ENCODE measurements at places on chromosomes 6 and 20. TPM values are rescaled to one million over a fixed set of nuclear protein-coding genes. Genes with fewer than 3 reads are reported as not detected.

DNA sequence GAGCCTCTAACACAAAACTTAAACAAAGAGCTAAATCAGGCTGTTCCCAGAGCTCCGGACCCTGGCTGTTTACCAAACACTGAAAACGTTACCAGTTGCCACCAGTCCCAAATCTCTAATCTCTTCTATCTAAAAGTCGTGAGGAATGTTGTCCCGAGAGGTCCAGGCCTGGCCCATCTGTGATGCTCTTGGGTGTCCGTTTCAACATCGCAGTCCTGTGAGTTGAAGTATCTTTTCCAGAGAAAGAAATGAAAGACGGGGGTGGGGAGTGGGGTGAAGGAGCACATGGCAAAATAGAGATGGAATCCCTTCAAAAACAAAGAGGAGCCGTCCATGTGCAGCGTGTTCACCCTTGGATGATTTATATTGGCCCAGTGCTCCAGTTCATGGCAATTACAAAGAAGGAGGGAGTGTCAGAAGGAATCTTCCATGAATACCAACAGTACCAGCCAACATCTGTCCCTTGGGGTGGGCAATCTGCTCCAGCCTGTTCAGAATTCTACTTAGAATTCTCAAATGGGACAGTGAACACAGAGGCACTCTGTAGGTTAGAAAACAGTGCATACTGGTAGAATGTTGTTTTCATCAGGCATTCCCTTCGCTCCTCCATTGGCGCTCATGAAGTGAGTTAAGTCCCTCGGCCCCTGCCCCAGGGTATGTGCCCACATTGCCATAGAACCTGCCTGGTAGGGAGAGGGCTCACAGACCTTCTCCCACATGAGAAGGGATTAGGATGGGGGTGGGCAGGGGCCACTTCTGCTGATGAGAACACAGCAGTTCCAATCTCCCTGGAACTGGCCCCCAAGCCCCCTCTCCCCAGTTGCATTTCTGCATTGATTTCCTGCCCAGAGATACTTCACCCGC is 112.1 kb downstream of the LY86 start:
- peaks cover 19% of the 10 kb centered on the region for H3K4me1 ChIP-seq
- no peak overlapping the region for H3K4me3 ChIP-seq
- peaks cover 5% of the 10 kb centered on the region for H3K27me3 ChIP-seq
- no peak overlapping the region for H3K27ac ChIP-seq
- no peak for DNase-seq
- H3K36me3 ChIP-seq = no peaks in the 10 kb centered on the region

DNA sequence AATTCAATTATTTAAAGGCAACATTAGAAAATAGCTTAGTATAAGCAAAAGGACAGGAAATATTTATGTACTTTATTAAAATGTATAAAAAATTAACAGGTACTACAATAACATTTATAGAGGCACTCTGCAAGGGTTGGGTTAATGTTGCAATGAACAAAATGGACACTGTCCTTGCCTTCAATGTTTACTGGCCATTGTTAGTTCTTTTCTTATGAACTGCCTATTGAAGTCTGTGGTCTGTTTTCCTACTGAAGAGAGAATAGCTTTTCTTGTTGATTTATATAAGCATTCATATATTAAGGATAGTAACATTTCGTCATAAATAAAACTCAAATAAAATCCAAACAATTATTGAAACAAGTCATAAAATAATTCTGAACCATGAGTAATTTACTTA is 135.3 kb upstream of the BEND6 start:
- H3K36me3 ChIP-seq = no peaks in the 10 kb centered on the region
- DNase-seq = no peak
- H3K4me3 ChIP-seq = no peak overlapping the region
- H3K27ac ChIP-seq = no peak overlapping the region

- no peak overlapping the region for H3K27ac ChIP-seq
- H3K4me3 ChIP-seq = no peak overlapping the region
- peaks cover 5% of the 10 kb centered on the region for H3K4me1 ChIP-seq
- no peaks in the 10 kb centered on the region for H3K36me3 ChIP-seq
- H3K27me3 ChIP-seq = no peaks in the 10 kb centered on the region
Measured at GRCh38 chr20:36549628-36549941, 8.3 kb downstream of the MYL9 start.

DNA sequence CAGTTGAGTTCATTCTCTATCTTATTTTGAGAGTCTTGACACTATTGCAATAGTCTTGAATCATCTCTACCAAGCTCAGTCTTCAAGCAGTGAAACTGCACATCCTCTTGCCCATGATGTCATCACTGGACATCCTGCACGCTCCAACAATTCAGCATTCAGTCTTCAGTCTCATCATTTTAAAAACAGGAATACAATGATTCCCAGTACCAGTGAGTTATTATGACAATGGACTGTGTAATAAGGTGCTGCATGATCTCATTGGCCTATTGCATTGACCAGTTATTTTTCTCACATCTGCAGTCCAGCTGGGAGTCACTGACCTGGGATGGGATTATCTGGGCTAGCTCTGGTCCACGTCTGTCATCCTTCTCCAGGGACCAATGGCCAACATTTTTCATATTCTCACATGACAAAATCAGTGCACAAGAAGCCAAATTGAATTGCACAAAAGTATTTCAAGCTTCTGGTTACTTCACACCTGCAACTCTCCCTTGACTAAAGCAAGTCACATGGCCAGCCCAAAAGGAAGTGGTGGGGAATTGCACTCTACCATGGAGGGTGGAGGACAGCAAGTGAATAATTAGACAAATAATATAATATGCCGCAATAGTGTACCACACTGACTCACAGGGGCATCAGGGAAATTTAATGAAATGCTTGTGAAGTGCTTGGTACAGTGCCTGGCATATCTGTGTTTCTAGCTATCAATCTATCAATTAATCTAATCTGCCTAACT is 6.4 kb upstream of the CST2 start:
- H3K27me3 ChIP-seq = peaks cover 3% of the 10 kb centered on the region
- H3K4me1 ChIP-seq = peaks cover 8% of the 10 kb centered on the region
- no peaks in the 10 kb centered on the region for H3K36me3 ChIP-seq
- no peak overlapping the region for H3K4me3 ChIP-seq

DNA sequence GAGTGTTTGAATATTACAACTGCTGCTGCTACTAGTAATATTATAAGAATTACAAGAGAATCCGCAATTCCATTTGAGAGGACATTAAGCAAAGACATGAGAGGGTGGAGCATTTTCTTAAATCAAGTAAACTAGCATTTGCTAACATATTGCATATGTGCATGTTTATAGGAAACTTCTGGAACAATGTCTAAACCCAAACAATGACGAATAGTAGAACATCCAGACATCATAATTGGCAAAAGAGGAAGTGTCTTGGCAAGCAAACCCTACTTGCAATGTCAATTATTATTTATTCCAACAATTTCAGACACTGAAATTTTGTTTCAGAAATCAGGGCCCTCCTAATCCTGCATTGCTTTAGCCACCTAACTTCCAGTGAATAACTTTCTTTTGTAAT is 1155.3 kb upstream of the GJE1 start:
- H3K4me1 ChIP-seq = peaks cover 4% of the 10 kb centered on the region
- no peaks in the 10 kb centered on the region for H3K36me3 ChIP-seq
- no peak for DNase-seq
- H3K27ac ChIP-seq = no peak overlapping the region

DNA sequence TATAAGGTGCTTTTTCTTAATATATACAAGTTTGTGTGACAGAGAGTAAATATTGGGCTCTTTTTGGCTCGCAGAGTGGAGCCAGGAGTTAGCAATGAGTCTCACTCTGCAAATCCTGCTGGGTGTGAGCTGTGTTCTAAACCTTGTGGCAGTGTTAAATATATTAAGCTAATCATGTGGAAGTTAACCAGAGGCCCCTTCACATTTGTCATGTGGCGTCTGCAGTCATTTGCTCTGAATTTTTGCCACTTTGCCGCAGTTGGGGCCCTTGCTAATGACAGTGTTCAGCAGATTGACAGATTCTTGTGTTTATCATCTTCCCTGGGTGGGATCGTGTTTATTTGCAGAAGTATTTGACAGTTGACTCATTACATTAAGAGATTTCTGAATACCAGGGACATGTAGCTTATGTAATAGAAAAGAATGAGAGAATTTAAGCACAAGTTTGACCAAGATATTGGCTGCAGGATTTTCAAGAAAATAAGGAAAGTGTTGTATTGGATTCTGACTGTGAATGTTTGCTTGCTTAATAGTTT is 37.9 kb downstream of the SPATA2 start:
- H3K27me3 ChIP-seq = no peaks in the 10 kb centered on the region
- H3K36me3 ChIP-seq = peaks cover 3% of the 10 kb centered on the region
- no peak overlapping the region for H3K27ac ChIP-seq
- no peak for DNase-seq
- H3K4me1 ChIP-seq = no peaks in the 10 kb centered on the region

- no peaks in the 10 kb centered on the region for H3K27me3 ChIP-seq
- no peak for DNase-seq
- H3K4me3 ChIP-seq = no peak overlapping the region
- H3K36me3 ChIP-seq = peaks cover 18% of the 10 kb centered on the region
- H3K27ac ChIP-seq = no peak overlapping the region
Measured at GRCh38 chr6:152207915-152208714, 400.6 kb downstream of the ESR1 start.

- peaks cover 13% of the 10 kb centered on the region for H3K4me1 ChIP-seq
- no peaks in the 10 kb centered on the region for H3K36me3 ChIP-seq
- no peak for DNase-seq
- H3K27me3 ChIP-seq = no peaks in the 10 kb centered on the region
- no peak overlapping the region for H3K4me3 ChIP-seq
Measured at GRCh38 chr20:18739751-18740166, 73.8 kb upstream of the SCP2D1 start.

DNA sequence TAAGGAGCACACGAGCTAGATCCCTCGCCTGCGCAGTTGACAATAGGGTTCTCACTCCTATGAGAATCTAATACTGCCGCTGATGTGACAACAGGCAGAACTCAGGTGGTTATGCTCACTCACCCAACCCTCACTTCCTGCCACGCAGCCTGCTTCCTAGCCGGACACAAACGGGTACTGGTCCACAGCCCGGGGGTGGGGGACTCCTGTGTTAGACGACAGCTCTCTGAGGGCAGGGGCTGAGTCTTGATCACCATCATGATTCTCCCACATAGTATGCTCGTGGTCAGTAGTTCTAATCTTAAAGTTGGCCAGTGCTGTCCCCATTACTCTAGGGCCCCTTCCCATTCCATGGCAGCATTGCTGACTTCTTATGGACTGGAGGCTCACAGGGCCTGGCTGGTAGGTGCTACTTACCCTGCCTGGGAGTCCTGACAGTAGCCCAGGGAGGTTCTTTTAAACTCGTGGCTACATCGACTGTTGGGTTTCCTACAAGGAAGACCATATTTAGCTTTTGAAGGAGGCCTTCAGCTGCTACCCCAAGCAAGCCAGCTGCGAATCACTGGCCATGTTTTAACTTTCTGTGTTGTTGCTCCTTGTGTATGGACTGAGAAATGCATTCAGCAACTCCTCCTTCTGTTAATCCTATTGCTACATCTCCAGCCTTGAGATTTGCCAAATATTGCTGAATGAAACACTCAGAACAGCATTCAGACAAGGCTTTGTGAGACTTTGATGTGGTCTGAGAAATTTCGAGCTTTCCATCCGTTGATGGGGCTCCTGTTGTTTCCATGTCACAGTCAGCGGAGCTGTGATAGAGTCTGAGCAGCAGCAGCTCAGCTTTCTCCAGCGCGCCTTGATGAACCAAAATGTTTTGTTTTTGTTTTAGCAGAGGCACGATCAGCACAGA is 300.3 kb downstream of the NRN1 start:
- H3K4me1 ChIP-seq = no peaks in the 10 kb centered on the region
- no peak for DNase-seq
- H3K27me3 ChIP-seq = no peaks in the 10 kb centered on the region
- H3K27ac ChIP-seq = no peak overlapping the region

DNA sequence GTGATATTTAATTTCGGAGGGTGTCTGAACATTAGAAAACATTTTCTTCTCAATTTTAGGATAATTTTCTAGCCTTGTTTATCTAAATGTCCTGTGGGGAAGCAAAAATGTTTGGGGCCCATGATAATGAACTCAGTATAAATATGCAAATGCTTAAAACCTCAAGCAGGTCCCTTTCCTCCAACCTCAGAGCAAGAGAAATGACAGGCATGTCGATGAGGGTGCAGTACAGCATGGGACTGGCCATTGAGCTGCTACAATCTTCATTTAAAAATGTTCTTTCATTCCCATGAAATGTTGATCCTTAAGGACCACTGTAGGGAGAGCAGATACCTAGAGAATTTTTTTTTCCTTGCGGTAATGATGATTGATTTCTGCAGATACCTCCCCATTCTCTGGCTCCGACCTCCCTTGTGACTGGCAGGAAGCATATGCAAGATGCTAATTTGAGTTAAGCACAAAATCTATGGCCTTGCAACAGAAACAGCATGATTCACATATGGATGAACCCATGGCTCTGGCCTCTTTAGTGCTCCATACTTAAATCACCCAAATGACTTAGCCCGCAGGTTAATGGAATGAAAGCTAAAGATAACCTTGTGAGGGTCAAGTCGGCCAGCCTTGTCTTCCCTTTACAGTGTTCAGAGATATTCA is 243.3 kb downstream of the SOX4 start:
- peaks cover 18% of the 10 kb centered on the region for H3K4me1 ChIP-seq
- no peaks in the 10 kb centered on the region for H3K27me3 ChIP-seq
- peaks cover 5% of the 10 kb centered on the region for H3K36me3 ChIP-seq
- no peak for DNase-seq
- no peak overlapping the region for H3K27ac ChIP-seq
- no peak overlapping the region for H3K4me3 ChIP-seq

DNA sequence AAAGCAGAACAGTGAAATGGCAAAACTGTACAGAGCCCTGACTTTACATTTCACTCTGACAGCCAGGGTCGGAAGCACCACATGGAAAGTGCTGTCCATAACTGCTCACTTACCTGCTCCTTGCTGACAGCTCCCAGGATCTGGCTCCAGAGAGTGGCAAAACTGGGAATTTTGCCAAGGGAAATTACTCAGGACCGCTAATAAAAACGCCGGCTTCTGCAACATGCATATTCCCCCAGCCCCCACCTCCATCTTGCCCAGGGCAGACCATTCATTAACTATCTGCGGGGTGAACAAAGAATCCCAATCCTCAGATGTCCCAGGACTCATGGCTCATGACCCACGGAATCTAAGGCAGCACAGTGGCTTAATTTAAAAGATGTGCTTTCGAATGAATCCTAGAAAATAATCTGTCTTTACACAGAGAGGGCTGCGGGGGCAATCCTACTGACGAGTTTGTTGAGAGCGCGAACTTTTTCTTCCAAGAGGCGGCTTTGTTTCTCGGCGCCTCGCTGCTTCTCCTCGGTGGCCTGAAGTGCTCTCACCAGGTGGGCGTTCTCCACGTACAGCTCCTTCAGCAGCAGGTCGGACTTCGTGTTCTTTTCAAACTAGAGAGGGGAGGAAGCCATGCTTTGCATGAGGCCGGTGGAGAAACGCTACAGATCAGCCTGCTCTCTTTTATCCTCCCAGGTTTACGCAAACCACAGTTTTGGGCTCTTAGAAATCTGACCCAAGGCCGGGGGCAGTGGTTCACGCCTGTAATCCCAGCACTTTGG is 45.8 kb downstream of the GINS1 start:
- DNase-seq = no peak
- no peak overlapping the region for H3K4me3 ChIP-seq
- H3K4me1 ChIP-seq = no peaks in the 10 kb centered on the region
- peaks cover 58% of the 10 kb centered on the region for H3K36me3 ChIP-seq
- H3K27ac ChIP-seq = no peak overlapping the region

MUCL3 gene
- not detected for total RNA-seq

THBS2 gene
- 1.3 TPM for total RNA-seq

SOX18 gene
- not detected for total RNA-seq

YIPF3 gene
- 85.7 TPM for total RNA-seq

Data from neural crest cell (in vitro differentiated cells).